ENCODE measurements at places on chromosomes 12 and 14.

- DNase-seq: no peak
Measured at GRCh38 chr12:108133482-108133881, 4.4 kb downstream of the WSCD2 start.

DNA sequence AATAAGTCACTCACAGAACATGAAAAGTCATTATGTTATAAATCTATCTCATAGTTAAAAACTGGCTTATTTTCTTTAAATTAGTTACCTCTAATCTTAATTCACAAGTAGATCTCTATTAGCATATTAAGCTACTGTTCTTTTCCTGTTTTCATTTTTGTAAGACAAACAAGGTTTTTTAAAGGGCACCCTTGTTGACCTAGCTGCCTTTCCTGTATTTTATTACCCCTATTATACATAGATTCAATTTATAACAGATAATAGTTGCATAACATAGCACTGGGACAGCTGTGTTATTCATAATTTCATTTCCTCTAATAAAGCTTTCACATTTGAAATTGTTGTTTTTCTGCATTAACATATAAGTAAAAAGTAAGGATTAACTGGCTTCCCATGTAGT, 1500.7 kb upstream of the FLRT2 start:
- no peak for DNase-seq

DNA sequence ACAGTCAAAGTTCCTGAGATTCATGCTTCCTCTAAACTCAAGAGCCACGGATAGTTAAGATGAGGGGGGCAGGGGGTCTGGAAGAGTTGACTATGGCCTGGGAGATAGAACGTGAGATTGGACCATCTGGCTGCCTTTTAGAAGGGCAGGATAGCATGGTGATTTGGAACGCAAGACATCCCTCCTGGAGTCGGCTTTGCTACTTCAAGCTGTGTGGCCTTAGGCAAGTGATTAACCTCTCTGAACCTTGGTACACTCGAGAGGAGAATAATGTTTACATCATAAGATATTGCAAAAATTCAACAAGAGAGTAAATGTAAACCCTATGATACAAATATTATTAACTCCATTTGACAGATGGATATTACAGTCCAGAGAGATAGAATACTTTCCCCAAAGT, 49.7 kb downstream of the RPH3A start:
- DNase-seq: no peak

GRCh38 chr12:8037947-8038346, 5.4 kb downstream of the FOXJ2 start:
- no peak for DNase-seq

GRCh38 chr14:48943913-48944312, 642.3 kb downstream of the RPS29 start:
- no peak for DNase-seq

GRCh38 chr14:29321646-29322045, 555.1 kb downstream of the FOXG1 start:
- no peak for DNase-seq

GRCh38 chr12:93827669-93828068, 150.5 kb downstream of the CRADD start:
- no peak for DNase-seq

GRCh38 chr12:121514184-121514742, 66.6 kb downstream of the KDM2B start:
- DNase-seq: no peak

DNA sequence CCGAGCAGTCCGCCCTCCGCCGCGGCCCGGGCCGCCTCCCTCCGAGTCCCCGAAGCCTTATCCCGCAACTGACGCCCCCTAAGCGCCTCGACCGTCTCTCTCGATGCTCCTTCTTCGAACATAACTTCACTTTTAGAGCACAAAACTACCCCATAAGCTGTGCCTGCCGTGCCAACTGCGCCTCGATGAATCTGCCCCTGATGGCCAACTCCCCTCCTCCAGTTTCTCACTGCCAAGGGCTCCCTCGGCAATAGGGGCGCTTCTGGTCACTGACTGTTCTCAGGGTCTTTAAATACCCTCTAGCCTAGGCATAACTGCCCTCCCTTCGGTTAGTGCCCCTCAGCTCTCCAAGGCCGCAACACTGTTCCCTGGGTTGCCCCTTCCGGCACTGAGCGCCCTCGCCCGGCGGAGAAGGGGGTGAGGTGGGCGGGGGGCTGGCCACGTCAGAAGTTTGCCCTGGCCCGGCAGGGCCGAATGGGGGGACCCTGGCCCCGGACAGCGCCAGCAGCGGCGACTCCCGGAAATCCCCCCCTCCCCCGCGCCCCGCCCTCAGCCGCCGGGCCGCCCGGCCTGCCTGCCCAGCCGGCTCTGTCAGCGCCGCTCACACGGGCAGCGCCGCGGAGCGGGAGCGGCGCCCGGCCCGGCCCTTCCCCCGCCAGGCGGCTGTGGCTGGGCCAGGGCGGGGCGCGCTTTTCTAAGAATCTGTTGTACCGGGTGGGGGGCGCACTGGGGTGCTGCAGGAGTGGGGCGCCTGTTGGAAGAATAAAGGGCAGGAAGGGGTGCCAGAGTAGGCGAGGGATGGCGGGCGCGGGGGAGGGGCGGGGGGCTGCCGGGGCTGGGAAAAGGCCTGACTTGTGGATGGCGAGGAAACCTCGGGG, 10.6 kb downstream of the RARG start:
- DNase-seq: peak; percentile 80

GRCh38 chr12:120835657-120836056, 68.5 kb downstream of the SPPL3 start:
- no peak for DNase-seq

DNA sequence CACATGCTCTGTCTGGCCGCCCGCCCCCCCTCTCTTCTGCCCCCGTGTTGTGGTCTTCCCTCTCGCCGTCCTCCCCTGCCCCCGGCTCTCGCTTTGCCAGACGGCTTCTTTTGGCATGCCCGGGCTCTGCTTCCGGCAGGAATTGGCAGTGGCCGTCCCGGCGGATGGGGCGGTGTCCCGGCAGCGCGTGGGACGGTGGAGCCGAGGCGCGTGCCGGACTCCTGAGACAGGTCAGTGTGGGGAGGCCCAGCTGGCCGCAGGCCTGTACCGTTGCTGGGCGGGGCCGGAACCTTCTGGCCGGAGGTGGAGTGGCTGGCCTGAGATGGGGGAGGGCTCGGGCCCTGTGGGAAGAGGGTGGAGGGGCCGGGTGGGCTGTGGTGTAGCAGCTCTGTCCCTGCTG, 17.1 kb downstream of the KIF26A start:
- no peak for DNase-seq

DNA sequence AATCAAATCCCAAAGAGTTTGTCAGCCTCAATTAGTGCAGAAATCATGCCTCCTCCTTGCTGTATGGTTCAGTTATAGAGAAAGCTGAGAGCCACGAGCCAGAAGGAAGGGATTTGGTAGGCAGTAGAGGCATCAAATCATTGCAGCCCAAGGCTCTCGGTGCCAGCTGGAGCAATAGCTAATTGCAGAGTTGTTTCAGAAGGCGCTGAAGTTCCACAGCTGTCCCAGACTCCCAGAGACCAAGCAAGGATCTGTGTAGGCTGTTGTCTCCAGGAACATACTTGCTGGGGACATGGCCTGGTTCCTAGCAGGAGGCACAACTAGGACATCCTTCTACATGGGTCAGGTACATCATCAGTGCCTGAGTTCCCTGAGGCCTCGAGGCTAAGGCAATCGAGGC, 80.4 kb upstream of the WSCD2 start:
- no peak for DNase-seq

DNA sequence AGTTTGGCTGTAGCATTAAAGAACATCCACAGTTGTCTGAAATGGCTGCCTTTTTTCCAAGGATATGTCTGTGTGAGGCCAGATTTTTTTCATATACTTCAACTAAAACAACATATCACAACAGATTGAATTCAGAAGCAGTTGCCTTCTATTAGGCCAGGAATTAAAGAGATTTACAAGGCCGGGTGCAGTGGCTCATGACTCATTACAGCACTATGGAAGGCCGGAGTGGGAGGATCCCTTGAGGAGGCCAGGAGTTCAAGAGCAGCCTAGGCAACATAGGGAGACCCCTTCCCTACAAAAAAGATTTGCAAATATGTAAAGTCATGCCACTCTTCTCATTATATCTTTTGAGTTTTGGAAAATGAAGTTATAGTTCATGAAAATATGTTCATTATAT, 108.6 kb downstream of the KTN1 start:
- DNase-seq: no peak

- DNase-seq: no peak
Measured at GRCh38 chr12:121165316-121165715, 32.6 kb downstream of the P2RX7 start.

DNA sequence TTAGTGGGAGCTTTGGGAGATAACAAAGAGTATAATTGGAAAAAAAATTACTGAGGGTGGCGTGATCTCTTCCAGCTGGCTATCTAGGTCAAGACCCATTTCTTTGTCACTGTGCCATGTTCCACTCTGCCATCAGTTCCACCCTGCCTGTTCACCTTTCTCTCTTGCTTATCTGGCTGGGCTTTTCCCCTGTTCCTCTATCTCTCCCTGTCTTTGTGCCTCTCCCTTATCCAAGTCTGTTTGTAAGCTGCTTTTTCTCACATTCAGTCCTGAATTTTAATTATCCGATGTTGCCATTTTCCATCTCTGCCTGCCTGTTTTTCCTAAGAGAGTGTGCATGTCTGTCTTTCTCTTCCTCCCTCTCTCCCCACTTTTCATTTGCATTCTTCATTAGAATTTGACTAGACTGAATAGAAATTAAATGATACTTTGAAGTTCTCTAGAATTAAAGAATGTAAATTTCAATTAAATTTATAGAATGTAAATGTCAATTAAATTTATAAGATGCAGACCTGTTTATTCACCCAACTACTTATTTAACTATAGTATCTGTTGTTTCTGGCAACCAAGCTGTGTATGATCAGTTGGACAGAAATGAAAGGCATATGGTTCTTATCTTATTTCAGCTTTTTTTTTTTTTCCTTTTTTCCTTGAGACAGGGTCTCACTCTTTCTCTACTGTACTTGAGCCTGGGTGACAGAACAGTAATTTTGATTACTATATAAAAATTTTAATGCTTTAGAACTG, 40.9 kb upstream of the A2ML1 start:
- DNase-seq: no peak

- no peak for DNase-seq
Measured at GRCh38 chr14:77145975-77146740, 4.6 kb upstream of the ZDHHC22 start.

DNA sequence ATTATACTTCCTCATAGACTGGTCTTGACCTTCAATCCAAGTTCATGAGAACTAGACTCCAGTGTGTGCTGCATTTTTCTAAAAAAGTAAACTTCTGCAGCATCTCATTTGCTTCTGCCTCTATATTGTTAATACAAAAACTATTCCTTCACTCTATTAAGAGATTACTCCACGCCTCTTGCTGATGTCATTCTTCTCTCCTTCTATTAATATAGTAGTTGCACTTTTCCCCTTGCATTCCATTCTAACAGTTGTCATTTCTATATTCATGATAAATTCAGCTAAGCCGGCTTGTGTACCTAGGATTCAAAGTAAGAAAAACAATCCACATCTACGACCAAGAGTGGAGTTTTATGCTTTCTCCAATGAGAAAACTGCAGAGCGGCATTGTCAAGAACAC, 480.4 kb upstream of the NOVA1 start:
- no peak for DNase-seq

GRCh38 chr14:22481546-22481945, 107.5 kb downstream of the DAD1 start:
- DNase-seq: no peak

DNA sequence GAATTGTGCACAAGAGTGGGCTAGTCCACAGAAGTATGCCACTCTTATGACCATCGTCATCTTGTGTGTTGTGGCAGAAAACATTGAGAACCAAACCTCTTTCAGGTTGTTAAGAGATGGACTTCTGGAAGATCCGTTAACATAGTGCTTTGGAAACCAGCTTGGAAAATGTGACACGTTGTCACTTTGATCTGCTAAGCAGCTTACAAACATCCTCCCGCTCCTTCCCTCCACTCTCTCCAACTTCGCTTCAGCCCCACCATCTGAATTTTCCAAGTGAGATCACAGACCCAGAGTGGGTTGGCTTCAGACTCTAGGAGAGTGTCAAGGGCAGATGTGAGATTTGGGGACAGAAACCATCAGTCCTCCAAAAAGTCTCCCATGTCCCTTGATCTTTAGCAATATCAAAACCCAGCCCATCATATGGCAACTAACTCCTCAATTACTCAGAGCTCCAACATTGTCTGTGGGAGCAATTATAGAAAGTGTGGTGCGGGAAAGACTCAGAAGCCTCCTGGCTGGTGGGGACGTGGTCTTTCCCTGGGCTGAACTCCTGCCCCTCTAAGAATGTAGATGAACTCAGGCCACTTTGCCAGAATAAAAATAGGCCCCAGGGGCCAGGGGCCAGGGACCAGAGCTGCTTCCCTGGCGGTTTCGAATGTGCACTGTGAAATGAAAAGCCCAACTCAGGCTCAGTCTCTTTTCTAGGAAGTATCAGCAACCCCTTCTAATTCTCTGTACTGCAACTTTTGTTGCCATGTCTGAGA, 129.5 kb downstream of the SLC38A6 start:
- no peak for DNase-seq

- DNase-seq: peak; percentile 41
Measured at GRCh38 chr14:104078031-104078455, 7.5 kb upstream of the ASPG start.

DNA sequence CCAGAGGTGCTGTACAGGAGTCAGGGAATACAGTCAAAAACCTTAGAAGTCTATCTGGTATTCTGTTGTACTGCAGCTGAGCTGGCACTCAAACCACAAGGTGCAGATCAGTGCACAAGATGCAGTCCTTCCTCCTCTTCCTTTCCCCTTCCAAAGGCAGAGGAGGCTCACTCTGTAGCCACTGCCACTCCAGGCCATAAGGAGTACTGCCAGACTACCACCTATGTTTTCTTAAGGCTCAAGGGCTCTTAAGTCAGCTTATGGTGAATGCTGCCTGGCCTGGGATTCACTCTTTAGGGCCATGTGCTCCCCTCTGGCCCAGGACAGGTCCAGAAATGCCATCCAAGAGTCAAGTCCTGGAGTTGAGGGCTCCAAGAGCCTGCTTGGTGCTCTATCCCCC, 200.3 kb downstream of the CRADD start:
- no peak for DNase-seq

GRCh38 chr12:95179011-95179410, 38.3 kb downstream of the FGD6 start:
- no peak for DNase-seq

DNA sequence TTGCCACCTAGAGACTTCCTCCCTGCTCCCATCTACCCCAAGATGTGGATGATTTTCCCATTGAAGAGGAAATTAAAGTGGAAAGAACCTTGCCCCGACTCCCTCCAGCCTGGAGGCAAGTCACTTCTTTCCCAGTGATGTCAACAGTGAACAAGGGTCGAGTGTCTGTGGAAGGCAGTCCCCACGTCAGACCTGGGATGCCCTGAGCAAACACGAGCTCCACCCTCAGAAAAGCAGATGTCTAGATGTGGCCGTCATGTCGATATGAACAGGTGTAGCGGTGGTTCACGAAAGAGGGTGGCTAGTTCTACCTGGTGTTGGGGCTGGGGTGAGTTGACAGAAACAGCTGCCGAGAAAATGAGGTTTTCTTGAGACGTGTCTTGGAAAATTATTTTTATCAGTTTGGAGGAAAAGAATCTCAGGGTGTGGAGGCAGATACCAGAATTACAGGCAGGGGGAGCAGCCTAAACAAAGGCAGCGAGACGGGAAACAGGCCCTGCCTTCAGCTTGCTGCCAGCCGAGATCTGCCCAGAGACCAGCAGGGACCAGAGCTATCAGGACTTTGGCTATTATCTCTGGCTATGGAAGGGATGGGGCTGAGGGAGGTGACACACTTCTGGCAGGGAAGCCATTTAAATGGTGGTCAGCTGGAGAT, 25.9 kb downstream of the SYNDIG1L start:
- DNase-seq: no peak
